ENCODE measurements at places on chromosomes 16 and 17.

- DNase-seq, result no peak
Observed at GRCh38 chr17:76492123-76492988, 8.9 kb downstream of the RHBDF2 start.

GRCh38 chr16:71631776-71632175 is 5.8 kb downstream of the MARVELD3 start:
- DNase-seq, result peak; percentile 64

- peak; percentile 65 for DNase-seq
Observed at GRCh38 chr16:4386951-4387565, 15.4 kb downstream of the VASN start.

GRCh38 chr17:13256545-13256944 is 238.7 kb upstream of the ELAC2 start:
- no peak for DNase-seq

- peak; percentile 31 for DNase-seq
Observed at GRCh38 chr17:7548585-7549400, at the start of gene TNFSF12. Gene TNFSF12 (plus strand): TSS chr17:7549058. CDS start chr17:7549154, 96 bp downstream.

DNA sequence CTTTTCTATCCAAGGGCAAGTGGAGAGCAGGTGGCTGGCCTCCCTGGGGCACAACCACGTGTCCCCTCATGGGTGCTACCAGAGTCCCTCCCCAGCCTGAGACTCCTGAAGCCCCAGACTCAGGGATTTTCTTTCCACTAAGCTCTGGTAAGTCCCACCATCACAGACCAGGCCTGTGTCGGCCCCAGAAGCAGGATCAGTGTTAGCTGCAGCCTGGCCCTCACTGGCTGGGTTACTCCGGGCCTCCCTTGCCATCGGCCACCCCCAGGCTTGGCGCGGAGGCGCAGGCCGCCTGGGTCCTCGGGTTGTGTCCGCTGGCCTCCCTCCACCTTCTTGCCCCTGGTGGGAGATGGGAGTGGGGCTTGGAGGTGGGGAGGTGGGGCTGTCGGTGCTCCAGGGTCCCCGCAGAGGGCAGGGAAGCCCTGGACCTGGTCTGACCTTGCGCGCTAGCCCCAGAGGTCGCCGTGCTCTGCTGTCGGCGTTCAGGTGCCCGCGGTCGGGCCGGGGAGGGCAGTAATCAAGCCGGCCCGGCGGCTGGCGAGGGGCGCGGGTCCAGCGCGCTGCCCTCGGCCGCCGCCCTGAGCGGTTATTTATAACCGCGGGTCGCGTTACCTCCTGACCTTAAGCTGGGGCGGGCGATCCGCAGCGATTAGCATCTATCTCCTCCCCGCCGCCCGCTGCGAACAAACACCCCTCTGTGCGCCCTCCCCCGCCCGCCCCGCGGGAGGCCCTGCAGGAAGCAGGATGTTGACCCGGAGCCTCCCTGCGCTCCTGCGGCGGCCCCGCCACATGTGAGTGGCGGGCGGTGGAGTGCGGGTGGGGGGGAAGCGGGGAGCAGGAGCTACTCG is 78.1 kb upstream of the TOB1 start:
- peak; percentile 32 for DNase-seq

DNA sequence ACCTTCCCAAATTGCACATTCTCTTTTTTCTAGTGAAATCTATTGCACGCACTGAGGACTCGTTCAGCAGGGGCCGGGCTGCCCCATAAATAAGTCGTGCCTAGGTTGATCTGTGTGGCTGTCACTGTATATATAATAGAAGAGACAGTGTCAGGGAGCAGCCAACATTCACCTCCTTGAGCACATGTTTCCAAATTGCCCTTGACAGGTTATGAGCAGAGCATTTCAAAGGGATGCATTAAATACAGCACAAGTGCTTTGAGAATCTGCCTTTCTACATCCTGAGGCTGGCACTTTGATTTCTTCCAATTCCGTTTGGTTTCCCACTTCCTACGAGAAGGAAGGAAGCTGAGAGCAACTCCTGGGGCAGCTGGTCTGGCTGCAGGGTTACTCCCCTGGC is 291.2 kb downstream of the NPIPA8 start:
- DNase-seq, result no peak

GRCh38 chr16:356741-357140 is 4.2 kb upstream of the AXIN1 start:
- DNase-seq, result no peak

GRCh38 chr16:55510185-55510805 is 1.4 kb downstream of the LPCAT2 start:
- no peak for DNase-seq
